M059J (cell line): ENCODE measurements at places on chromosomes 7 and 10.

DNA sequence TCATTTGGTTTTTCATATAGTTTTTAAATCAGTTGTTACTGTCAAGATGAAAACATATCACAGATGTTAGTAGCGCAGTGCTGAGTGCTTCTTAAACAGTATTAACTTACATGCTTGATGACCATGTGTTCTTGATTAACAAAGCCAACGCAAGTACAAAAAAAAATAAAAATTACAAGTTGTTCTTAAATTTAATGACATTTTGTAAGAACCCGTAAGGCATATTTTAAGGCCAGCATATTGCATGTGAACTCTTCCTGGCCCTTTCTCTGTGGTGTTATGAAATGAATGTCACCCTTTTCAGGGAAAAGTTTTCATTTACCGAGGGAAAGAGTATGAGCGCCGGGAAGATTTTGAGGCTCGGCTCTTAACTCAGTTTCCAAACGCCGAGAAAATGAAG lies 140.4 kb upstream of the NPS start:
- DNase-seq, result no peak

DNA sequence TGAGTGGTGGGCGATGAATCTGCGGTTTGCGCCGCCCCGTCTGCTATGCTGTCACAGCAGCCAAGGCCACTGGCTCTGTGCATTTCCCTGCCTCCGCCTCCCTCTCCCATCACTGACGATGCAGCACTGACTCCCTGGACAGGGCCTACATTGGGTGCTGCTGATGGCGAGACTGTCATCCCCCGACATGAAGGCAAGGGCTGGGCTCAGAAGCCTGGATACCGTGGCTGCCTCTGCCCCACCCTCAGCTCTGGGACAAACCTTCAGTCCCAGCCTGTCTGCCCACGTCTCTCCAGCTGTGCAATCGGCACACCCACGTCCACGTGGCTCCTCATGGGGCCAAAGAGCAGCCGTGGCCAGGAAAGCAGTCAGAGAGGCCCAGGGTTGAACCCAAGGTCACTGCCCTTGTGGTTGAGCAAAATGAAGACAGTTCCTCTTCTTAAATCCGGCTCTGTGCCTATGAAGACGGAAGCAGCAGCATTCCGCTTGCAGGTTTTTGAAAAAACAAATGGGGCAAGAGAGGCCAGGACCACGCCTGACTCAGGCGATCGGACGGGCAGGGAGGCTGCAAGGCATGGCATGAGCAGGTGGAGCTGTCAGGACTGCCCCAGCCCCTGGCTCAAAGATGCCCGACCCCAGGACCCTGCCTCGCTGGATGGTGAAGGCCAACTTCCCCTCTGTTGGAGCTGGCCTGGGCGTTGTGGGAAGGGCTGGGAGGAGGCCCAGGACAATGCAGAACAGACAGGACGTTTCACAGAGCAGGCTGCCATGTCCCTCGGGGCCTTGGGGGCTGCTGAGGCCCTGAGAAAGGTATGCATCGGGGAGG lies 517.5 kb downstream of the DNAJB6 start:
- DNase-seq, result no peak

DNA sequence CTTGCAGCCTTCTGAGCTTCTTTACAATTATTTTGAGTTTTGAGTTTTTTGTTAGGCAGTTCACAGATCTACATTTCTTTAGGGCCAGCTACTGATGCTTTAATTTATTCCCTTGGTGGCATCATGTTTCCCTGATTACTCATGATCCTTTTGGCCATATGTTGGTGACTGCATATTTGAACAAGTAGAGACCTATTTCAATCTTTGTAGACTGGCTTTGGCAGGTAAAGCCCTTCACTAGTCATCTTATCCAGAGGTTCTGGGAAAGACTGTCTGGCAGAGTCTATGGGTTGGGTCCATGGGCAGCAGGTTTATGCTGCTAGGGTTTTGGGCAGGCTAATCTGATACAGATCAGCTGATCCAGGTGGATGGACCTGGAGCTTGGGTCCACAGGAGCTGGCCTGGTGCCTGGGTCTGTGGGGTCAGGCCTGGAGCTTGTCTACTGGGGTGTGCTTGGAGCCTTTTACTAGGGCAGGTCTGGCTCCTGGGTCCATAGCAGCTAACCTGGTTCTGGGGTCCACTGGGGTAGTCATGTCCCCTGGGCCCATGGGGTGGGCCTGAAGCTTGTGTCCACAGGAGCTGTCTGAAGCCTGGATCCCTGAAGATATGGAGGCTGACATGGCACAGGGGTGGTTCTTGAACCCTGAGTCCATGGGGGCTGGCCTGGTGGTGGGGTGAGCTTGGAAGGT lies 72.7 kb downstream of the GPR85 start:
- DNase-seq, result peak; percentile 29

- DNase-seq, result peak; percentile 75
These were observed 467.2 kb upstream of the NRP1 start for GRCh38 chr10:33801705-33802104.

DNA sequence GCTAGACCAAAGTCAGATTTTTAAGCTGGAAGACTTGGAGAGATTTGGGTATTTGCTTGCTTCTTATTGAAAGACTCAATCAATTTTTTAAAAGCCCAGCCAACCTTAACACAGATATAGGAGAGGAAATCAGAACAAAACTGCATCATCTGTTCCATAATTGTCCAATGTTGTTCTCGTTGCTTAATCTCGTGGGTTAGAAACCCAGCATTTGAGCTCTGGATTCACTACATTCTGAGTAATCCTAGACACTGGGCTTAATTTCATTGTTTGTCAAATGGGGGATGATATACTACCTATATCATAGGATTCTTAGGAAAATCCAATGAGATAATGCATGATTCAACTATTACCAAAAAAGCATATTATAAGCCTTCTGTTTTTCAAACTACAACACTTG lies 48.9 kb downstream of the CALD1 start:
- DNase-seq, result no peak

GRCh38 chr10:61454541-61454940 lies 1.4 kb upstream of the TMEM26 start:
- peak; percentile 86 for DNase-seq

DNA sequence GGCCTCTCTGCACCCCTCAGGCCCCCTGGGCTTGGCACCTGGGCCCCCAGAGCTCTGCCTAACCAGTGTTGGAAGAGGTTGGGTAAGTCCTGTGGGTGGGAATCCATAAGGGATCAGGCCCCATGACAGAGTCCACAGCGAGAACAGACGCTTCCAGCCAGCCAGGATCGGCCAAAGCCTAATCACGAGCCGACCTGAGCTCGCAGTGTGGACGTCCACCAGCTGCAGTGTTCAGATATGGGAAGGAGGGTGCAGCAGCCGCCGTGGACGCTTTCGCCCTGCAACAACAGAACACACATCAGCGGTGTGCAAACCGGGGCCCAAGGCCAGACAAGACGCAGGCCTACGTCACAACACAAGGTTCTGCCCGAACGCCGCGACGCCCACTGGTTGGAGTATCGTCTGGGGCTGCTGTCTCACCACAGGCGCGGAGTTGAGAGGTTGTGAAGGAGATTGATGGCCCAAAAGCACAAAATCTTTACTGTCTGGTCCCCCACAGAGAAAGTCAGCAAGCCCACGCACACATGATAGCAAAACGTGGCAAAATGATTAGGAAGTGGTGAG lies 102.1 kb downstream of the FOXL3 start:
- DNase-seq, result no peak

DNA sequence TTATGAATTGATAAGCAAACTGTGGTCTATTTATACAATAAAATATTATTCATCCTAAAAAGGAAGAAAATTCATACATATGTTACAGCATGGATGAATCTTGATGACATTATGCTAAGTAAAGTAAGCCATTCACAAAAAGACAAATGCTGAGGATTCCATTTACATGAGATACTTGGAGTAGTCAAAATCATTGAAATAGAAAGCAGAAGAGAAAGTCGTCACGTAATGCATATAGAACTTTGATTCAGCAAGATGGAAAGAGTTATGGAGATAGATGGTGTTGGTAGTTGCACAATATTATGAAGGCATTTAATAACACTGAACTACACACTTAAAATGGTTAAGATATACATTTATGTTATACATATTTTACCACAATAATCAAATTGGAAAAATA lies 309.7 kb upstream of the KLF6 start:
- no peak for DNase-seq

DNA sequence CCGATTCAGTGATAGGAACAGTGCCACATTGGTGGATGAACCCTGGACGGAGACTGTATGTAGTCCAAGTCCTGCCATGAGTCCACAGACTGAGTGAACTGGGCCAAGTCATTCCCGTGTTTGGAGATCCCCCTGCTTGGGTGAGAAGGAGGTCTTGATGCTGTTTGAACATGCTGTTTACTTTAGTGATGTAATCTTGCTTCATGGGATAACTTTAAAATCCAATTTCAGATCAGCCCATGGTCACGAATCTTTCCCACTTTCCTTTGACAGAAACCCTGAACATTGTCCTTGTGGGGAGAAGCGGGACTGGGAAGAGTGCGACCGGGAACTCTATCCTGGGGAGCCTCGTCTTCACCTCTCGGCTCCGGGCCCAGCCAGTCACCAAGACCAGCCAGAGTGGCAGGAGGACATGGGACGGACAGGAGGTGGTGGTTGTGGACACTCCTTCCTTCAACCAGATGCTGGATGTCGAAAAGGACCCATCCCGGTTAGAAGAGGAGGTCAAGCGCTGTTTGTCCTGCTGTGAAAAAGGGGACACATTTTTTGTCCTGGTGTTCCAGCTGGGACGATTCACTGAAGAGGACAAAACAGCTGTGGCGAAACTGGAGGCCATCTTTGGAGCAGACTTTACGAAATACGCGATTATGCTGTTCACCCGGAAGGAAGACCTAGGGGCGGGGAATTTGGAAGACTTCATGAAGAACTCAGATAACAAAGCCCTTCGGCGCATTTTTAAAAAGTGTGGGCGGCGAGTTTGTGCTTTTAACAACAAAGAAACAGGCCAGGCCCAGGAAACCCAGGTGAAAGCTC lies 26.6 kb downstream of the GIMAP8 start:
- DNase-seq, result no peak

- DNase-seq, result peak; percentile 98
These were observed 63.7 kb downstream of the ZNRF2 start for GRCh38 chr7:30348083-30348560.

DNA sequence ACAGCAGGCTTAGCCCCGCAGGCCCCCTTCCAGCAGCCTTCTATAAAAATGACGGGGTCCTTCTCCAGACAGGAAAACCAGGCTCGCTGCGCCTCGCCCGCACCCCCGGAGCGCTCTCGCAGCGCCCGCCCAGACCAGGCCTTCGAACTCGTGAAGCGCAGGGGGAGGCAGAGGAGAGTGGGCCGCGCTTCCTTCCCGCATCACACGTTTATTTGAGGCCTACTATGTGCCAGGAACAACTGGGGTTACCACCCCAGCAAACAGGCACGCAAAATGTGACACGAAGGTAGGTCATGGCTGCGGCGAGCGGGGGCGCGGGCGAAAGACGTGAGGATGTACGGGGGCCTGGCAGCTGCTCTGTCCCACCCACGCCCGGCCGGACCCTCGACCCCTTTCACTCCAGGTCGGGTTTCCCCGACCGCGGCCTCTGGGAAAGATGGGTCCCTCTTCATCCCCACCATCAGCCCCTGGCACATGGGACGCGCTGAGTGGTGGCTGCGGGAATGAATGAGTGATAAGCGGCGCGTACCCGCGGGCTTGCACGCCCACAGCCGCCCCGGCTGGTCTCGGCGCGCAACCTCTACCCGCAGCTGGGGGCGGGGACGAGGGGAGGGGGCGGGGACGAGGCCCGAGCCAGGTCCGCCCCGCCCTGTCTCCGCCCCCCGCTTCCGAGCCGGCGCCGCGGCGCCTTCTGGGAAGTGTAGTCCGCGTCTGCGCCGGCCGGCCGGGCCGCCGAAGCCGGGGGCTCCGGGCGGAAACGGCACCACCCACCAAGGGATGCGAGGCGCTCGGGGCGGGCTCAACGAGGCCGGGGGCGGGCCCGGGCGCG lies 59.1 kb downstream of the ZNF467 start:
- peak; percentile 77 for DNase-seq

GRCh38 chr10:126197036-126197543 lies 191.2 kb downstream of the ADAM12 start:
- DNase-seq, result no peak

DNA sequence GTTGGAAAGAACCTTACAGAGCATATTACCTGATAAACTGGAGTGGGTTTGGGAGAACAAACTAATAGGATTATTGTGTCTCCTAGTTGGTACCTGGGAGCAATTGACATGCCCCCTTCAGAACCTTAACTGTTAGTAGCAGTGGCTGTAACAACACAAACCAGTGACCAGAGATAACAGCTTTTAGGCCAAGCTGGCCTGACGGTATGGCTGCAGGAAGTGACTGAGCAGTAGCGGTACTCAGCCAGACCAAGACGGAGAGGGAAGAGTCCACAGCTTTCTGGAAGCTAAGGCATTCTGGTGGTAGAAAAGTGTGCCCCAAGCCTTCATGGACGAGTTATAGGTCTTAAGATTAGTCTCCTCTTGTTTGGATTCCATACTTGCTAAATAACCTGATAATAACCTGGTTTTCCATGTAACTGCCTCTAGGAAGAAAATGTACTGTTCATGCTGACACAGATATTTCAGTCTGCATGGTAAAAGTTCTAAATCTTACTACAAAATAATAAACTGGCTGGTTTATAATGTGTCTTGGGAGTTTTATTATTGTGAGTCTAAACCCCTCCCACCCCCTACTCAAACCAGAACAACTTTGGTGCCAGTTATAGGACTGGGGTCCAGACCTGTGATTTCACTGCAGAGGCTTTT lies 11.3 kb downstream of the NOLC1 start:
- no peak for DNase-seq

- DNase-seq, result no peak
These were observed 646.0 kb downstream of the ZNF37A start for GRCh38 chr10:38740102-38740501.

GRCh38 chr10:31921031-31921430 lies 7.6 kb downstream of the ARHGAP12 start:
- no peak for DNase-seq

- no peak for DNase-seq
These were observed 12.6 kb downstream of the BLVRA start for GRCh38 chr7:43771128-43771527.

GRCh38 chr7:55437375-55437774 lies 72.2 kb downstream of the LANCL2 start:
- DNase-seq, result no peak

GRCh38 chr10:104472957-104473745 lies 119.5 kb downstream of the CFAP58 start:
- peak; percentile 88 for DNase-seq

DNA sequence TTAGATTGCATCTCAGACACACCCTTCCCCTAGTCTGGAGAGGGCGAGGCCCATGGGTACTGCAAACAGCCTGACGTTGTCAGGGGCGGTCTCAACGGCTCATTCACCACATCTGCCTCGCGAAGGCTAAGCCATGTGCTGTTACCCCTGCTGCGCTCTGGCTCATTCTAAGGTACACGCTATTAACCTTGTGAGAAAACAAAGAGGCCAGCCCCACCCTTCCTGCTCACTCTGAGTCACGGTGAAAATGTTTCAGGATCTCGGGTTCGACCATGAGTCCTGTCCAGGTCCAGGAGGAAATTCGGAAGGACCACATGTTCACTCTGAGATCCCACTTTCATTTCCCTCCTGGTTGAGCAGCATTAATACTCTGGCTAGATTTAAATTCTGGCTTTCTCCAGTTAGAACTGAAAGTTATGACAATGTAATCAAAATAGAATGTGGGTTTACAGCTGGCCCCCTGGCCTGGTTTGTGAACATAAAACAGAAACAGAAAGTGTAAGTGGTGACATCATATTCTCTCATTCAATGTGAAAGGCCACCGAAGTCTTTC lies 55.2 kb downstream of the EGFR start:
- peak; percentile 93 for DNase-seq
